Right cardiac atrium (tissue), 5 donors: ENCODE measurements at places on chromosomes 2 and 18. TPM values are rescaled to one million over a fixed set of nuclear protein-coding genes. Genes with fewer than 3 reads are reported as not detected.
A peak's percentile ranks its signal among the peaks of the same experiment; 100 is the strongest.

GRCh38 chr2:6398421-6398820, 467.3 kb downstream of the CMPK2 start:
- DNase-seq, result no peak

FTCDNL1 gene
- total RNA-seq, result 2.7 TPM

- no peak for DNase-seq
Observed at GRCh38 chr2:195838002-195838401, 181.0 kb downstream of the SLC39A10 start.

DNA sequence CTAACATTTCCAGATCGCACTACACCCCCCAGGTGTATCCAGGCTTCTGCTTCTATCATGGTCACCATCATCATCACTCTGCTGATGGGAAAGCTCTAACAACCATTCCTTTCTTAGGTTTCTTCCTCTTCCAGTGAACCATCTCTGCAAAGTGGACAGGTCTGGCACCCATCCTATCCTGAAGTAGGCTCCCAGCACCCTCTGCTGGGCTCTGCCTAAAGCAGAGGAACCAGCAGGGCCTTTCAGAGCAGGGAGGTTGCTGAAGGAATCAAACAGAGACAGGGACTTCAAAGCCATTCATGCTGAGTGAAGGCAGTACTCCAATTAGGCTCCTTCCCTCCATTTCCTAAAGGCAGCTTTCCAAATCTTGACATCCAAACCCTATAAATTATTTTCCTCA, 27.2 kb upstream of the SATB2 start:
- DNase-seq, result no peak

- DNase-seq, result peak; percentile 85
Observed at GRCh38 chr2:98385050-98385699, 38.9 kb downstream of the CNGA3 start.

- DNase-seq, result no peak
Observed at GRCh38 chr18:12879840-12880540, 4.0 kb downstream of the PTPN2 start.

IL36A gene
- not detected for total RNA-seq

GRCh38 chr18:65363911-65364632, 386.7 kb upstream of the CDH7 start:
- DNase-seq, result no peak

DNA sequence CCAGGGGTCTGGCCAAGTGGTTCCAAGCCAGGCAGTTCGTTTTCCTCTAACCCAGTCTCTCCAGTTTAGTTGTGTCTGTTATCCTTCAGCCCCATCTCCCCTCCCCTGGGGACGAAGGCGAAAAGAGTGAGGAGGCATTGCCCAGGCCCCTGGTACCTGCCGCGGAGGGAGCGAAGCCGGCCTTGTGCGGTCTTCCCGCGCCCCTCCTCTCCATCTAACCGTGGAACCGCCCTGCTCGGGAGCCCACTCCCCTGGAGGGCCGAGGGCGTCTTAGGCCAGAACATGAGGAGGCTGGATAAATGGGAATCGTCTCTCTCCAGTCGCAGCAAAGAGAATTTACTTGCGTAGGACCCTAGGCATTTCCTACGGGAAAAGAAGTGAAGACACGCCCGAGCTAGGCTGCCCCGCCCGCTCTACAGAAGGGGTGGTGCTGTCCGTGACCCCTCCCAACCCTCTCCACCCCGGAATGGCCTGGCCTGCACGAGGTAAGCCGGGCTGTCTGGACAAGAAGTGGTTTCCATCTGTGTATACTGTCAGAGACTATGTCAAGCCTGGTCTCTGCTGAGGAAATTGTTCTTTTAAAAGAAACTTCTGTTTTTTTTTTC, 156.2 kb downstream of the MIB1 start:
- peak; percentile 48 for DNase-seq

- DNase-seq, result no peak
Observed at GRCh38 chr2:123207245-123207644, 817.8 kb upstream of the CNTNAP5 start.

DNA sequence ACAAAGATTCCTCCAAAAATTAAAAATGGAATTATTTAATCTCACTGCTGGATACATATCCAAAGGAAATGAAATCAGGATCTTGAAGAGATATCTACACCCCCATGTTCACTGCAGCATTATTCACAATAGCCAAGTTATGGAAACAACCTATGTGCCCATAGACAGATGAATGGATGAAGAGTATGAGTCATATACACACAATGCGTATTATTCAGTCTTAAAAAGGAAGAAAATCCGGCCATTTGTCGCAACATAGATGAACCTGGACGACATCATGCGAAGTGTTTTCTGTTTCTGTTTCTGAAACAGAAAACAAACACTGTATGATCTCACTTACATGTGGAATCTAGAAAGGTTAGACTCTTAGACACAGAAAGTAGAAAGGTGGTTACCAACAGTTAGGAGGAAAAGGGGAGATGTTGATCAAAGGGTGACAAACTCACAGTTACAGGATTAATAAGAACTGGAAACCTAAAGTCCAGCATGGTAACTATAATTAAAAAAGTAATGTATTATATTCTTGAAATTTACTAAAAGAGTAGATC, 87.8 kb upstream of the ERBB4 start:
- DNase-seq, result no peak

DNA sequence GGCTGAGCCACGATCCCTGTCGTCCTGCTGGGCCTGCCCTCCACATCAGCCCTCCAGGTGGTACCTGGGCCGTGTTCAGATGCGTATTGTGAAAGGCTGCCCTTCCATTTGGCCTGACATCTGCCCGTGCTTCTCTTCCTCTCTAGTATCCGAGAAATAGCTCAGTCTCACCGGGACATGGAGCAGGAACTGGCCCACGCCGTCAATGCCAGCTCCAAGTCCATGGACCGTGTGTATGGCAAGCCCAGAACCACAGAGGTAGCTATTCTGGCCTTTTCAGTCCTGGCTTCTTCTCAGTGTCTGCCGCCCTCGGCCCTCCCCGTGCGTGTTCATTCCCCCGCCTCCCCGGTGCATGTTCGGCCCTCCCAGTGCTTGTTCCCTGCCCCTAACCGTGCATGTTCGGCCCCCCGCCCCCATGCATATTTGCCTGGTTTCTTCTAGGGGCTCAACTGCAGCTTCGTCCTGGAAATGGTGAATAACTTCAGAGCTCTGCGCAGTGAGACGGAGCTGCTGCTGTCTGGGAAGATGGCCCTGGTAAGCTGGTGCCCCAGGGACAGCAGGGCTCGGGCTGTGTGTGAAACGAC, 104.3 kb downstream of the USP40 start:
- no peak for DNase-seq

- DNase-seq, result no peak
Observed at GRCh38 chr18:62957885-62958472, 242.6 kb downstream of the PHLPP1 start.

GRCh38 chr2:170576296-170576695, 138.8 kb upstream of the SP5 start:
- no peak for DNase-seq

CNDP1 gene
- total RNA-seq, result not detected

DNA sequence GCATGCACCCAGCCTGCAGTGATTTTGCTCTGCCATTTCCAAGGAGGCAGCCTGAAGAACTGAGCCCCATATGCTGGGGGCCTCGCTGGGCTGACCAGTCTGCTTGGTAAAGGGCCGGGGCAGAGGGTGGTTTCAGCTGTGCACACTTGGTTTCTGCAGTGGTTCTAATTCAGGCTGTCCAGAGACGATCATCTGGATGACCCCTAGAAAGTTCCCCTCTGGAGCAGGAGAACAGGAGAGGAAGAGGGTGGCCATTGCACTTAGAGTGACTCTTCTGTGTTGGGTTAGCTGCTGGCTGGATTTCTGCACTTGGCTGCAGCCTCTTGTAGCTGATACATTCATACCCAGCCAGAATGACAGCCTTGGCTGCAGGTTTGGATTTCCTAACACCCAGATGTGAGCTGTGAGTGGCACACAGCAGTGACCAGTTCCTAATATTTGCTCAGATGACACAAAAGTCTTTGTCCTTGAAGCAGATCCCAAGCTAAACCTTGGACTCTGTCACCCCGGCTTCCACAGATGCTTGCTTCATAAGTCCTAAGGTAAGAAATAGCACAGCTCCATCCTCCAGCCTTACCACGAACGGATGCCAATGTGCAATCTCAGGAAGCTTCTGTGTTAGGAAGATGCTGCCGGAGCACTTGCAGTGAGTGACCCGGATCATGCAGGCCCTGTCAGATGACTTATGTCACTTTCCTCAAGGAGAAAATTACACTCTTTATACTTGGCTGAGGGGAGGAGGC, 105.6 kb downstream of the HNRNPLL start:
- DNase-seq, result peak; percentile 77

DNA sequence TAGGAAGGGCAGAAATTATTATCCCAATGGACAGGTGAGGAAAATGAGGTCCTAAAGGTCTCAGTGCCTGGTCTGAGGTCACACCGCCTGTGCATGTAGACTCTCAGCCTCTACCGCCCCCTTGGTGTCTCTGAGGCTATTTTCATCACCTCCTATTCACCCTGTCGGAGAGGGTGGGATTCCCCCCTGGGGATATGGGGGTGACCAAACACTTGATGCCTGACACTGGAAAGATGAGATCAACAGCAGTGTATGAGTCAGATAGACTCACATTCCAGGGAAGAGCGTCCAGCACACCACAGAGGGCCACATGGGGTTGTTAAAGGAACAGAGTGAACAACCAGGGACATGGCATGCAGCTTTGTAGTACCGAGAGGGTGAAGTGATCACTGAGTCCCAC, 199.7 kb downstream of the SMAD2 start:
- no peak for DNase-seq

DNA sequence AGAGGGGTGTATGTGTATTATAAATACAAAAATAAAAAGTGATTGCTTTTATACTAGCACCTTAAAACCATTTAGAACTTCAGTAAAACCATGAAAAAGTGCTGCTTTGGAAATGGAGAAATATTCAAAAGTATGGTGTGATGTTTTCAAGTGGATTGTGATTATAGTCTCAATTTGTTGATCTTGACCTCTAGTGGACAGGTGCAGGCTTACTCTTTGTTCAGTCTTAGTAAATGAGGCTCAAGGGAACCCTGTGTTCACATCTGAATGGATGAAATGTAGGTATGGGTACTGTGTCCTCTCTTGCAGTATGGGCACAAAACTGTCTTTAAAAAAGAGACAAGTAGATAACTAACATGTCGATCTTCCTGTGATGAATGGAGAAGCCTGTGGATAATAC, 145.8 kb downstream of the MCFD2 start:
- no peak for DNase-seq

CREG2 gene
- 0.19 TPM for total RNA-seq

- DNase-seq, result no peak
Observed at GRCh38 chr2:33577668-33578067, 21.4 kb downstream of the FAM98A start.

DNA sequence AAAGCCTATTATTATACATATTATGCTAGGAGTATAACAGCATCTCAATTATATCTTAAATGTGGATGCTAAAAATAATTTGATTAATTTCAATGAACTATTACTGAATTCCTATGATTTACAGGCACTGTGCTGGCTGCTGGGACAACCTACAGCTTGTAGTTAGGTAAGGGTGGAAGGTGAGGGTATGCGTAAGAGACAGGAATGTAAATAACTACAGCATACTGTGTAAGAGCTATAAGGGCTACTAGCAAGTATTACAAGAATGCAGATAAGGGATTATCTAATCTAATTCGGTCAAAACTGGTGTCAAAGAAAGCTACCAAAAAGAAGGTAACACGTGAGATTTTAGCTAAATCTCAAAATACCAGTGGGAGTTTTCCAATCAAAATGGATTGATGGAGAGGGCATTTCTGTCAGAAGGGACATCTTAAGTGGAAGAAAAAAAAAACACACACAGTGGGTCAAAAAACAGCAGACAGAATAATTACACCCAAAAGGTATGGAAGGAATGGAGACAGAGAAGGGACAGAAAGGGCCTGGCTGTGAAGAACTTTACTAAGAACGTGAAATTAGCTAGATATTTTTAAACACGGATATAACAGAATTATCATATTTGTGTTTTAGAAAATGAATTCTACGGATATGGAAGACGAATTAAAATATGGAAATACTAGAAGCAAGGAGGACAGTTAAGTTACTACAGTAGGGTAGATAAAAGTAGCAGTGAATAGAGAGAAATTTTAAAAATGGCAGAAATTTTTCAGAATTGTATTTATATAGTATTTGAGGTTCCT, 47.1 kb downstream of the STRN start:
- no peak for DNase-seq

IL1B gene
- total RNA-seq, result 0.14 TPM

- no peak for DNase-seq
Observed at GRCh38 chr2:85705680-85706039, 11.5 kb downstream of the GNLY start.

DNA sequence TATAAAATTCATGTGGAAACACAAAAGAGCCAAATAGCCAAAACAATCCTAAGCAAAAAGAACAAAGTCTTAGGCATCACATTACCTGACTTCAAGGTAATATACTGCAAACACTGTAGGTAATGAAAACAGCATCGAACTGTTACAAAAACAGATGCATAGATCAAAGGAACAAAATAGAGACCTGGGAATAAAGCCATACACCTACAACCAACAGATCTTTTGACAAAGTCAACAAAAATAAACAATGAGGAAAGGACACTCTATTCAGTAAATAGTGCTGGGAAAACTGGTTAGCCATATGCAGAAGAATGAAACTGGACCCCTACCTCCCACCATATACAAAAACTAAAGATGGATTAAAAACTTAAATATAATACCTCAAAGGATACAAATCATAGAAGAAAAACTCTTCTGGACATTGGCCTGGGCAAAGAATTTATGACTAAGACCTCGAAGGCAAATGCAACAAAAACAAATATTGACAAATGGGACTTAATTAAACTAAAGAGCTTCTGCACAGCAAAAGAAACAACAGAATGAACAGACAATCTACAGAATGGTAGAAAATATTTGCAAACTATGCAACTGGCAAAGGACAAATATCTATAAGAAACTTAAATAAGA, 218.0 kb downstream of the PHLPP1 start:
- no peak for DNase-seq

DNA sequence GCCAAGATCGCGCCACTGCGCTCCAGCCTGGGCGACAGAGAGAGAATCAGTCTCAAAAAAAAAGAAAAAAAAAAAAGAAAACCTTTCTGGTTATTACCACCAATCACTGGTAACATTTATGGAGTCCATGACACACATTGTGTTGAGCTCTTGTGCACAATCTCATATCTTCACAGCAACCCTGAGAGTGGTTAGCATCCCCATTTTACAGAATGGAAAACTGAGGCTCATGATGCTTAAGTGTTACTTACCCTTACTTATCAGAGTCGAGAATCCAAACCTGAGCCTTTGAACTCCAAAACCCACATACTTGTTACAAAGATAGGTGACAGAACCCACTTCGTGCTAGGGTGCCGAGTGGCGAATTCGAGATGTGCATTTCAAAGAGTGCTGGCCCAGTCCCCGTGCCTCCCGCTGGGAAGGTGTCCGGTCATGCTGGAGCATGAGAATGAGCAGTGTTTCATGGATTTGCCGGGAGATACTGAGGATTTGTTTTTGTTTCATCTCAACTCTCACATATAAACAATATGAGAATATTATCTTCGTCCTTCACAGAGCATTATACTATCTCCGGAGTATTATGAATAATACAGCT, 50.9 kb downstream of the CYP27C1 start:
- DNase-seq, result no peak

DNA sequence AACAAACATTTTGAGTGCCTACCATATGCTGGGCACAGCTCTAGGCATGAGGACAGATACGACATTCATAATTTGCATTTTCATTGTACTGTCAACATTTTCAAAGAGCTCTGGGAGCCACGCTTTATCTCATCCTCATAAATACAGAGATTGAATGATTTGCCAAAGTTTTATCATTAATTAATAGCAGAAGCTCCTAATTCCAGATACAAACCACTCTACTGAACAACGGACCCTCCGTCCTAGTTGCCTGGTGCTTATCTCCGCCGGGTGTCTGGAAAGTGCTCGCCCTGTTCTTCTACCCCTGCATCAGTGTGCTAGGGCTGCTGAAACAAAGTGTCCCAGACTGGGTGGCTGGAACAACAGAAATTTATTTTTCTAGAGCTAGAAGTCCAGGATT, 23.8 kb downstream of the SERTAD2 start:
- no peak for DNase-seq

SUCLG1 gene
- total RNA-seq, result 189 TPM
